CMK (cell line): ENCODE measurements at places on chromosomes 7 and 10.
A peak's percentile ranks its signal among the peaks of the same experiment; 100 is the strongest.

- DNase-seq: no peak
Measured at GRCh38 chr7:18498341-18498740, 2.8 kb downstream of the HDAC9 start.

- no peak for DNase-seq
Measured at GRCh38 chr10:87615856-87616255, 43.8 kb upstream of the PAPSS2 start.

DNA sequence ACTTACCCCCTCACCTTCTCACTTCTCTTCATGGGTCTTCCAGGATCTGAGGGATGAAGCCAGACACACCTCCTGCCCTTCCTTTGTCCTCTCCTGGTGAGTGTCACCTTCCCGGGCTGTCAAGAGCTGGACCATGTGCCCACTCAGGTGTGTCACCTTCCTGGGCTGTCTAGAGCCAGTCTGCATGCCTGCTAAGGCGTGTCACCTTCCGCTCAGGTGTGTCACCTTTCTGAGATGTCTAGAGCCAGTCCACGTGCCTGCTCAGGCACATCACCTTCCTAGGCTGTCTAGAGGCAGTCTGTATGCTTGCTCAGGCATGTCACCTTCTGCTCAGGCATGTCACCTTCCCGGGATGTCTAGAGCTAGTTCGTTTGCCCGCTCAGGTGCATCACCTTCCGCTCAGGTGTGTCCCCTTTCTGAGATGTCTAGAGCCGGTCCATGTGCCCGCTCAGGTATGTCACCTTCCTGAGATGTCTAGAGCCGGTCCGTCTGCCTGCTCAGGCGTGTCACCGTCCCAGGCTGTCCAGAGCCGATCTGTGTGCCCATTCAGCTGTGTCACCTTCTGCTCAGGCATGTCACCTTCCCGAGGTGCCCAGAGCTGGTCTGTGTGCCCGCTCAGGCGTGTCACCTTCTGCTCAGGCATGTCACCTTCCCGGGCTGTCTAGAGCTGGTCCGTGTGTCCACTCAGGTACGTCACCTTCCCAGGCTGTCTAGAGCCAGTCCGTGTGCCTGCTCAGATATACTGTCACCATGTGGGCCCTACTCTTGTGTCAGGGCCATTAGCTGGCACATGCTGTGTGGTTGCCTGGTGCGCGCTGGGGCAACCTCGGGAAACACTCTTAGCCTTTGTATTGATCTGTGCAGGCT lies 245.3 kb downstream of the EBF3 start:
- DNase-seq: no peak

- DNase-seq: no peak
Measured at GRCh38 chr10:119908166-119908565, 15.6 kb downstream of the SEC23IP start.

- no peak for DNase-seq
Measured at GRCh38 chr7:36285276-36285675, 104.4 kb upstream of the ANLN start.

DNA sequence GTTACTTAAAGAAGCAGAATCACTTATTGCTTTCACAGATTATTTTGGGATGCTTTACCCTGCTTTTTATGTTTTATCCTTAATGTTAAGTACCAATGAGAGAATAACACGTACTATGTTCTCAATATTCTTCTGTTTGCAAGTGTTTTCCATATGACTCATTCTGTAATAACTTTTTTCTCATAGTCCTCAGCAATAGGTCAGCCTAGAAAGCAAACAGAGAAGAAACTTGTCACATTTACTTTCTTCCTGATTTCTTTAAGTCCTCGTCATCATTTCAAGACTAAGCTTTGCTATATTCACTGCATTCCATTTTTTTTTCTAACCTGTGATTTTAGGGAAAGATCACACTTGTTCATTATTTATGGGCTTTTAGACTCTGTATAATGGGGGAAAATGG lies 6.8 kb upstream of the AGR2 start:
- DNase-seq: no peak

- DNase-seq: no peak
Measured at GRCh38 chr10:12978891-12979290, 22.6 kb downstream of the CCDC3 start.

- no peak for DNase-seq
Measured at GRCh38 chr10:34731885-34732701, 83.0 kb downstream of the PARD3 start.

DNA sequence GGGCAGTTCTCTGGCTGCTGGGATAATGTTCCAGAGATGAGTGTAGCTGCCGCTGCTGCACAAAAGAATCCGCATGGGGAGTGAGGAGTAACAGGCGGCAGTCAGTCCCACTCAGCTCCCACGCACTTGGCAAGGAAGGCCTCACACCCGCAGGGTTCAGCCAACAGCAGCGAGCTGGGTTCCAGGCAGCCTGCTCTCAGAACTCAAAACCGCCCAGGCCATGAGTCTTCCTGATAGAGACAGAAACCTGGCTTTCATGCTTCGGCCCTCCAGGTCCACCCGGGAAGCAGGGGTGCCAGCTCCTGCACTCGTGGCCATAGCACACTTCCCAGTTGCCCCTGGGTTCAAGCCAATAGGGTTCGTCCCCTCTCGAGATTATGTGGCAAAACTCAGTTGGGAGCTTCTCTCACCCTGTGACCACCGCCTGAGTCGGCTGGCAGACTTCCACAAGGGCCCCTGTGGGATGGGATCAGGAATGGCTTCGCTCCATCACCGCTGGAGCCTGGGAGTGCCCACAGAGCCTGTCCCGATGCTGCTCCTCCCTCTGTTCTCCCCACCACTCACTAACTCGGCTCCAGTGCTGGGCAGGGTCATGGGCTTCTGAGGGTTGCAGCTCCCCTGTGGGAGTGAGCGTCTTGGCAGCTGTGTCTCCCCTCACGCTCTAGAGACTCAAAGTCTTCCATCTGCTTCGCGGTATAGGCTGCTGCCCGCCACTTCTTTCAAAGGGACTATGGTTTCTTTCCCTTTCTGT lies 20.6 kb downstream of the CLRN3 start:
- DNase-seq: no peak

GRCh38 chr10:55631071-55631654 lies 729.9 kb downstream of the ZWINT start:
- no peak for DNase-seq

- no peak for DNase-seq
Measured at GRCh38 chr7:112511451-112512202, 30.8 kb downstream of the LSMEM1 start.

DNA sequence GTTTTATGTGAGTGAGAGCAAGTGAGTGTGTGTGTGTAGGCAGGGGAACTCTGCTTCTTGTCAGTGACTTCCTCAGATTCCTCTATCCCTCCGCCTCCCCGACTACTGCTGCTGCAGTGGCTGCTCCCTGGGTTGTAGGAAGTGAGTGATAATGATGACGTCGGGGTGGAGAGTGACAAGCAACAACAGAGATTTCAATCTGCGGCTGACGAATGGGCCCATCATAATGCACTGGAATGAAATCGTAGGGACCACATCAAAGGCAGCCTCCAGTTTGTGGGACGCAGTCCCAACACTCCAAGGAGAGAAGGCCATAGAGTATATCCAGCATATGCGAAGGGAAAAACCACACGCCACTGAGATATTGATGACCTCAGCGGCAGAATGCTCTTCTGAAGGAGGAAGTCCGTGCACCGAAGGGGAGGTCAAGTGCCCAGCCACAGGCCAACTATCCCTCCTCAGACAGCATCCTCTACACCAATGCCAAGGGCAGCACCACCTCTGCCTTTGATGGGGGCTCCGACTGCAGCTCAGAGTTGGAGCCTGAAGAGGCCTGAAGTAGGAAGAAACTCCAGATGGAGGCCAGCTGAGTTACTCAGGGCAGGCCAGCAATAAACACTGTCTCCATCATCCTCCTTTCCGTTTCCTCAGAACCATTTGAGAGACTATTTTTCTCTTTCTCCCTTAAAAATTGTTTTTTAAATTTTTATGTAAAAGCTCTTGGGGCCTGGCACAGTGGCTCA lies 11.3 kb upstream of the STMP1 start:
- DNase-seq: peak; percentile 34

DNA sequence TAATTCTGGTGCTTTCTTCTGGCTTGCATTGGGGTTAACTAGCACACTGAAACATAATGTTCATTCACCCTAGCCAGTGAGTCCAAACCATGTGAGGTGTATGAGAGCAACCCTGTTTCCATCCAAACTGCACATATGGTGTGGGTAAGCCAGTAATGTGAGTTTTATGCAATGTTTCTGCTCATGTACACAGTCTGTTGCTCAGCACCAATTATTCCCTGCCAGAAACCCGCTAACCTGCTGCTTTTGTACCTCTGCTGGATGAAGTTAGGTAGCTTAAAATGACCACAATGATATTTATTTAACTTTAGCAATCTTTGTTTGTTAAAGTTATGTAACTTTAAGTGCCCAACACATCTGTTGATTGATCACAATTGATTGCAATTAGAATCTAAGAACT lies 93.7 kb upstream of the RPA3 start:
- DNase-seq: no peak

GRCh38 chr10:23870651-23871610 lies 338.0 kb upstream of the KIAA1217 start:
- peak; percentile 70 for DNase-seq

- no peak for DNase-seq
Measured at GRCh38 chr7:116451957-116452729, 47.4 kb upstream of the CAV2 start.

GRCh38 chr7:139183251-139183650 lies 47.8 kb upstream of the UBN2 start:
- no peak for DNase-seq

DNA sequence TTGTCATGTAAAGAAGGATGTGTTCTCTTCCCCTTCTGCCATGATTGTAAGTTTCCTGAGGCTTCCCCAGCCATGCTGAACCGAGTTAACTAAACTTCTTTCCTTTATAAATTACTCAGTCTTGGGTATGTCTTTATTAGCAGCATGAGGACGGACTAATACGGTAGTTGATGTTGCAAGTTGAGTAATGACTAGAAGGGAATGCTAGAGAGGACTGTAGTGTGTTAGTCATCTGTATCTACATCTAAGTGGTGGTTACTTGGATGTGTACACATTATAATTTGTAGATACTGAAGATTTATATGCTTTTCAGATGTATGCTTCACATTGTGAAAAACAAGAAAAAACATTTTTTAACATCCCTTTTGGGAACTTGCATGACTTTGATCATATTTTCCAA lies 244.6 kb downstream of the POLR1F start:
- no peak for DNase-seq

DNA sequence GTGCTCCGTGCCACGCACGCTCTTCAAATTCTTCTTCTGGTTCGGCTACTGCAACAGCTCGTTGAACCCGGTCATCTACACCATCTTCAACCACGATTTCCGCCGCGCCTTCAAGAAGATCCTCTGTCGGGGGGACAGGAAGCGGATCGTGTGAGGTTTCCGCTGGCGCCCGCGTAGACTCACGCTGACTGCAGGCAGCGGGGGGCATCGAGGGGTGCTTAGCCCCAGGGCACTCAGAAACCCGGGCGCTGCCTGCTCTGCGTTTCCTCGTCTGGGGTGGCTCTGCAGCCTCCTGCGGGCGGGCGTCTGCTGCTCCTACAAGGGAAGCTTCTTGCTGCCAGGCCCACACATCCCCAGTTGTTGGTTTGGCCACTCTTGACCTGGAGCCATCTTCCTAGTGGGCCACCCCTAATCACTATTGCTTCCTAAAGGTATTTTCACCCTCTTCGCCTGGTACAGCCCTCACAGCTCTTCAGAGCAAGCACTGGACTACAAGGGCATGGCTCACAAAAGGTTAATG lies 2.5 kb downstream of the ADRA2A start:
- DNase-seq: no peak

DNA sequence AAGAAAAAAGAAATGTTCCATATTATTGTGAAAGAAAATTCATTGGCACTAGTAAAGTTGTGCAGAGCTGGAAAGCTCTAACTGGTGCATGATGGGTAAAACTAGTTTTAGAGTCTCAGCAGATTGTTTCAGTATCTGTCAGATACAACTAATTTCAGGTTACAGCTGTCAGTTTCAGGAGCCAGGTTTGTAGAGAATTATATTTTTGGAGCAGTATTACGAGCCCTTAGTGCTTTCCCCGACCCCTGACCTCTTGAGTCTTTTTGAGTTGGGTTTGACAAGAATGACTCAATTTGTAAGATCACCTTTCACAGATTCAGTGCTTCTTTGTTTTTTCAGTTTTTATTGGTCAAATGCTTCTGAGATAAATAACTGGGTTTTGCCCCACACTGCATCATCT lies 366.4 kb upstream of the PLXDC2 start:
- DNase-seq: no peak

- DNase-seq: no peak
Measured at GRCh38 chr10:124455441-124455840, 5.6 kb upstream of the NKX1-2 start.

DNA sequence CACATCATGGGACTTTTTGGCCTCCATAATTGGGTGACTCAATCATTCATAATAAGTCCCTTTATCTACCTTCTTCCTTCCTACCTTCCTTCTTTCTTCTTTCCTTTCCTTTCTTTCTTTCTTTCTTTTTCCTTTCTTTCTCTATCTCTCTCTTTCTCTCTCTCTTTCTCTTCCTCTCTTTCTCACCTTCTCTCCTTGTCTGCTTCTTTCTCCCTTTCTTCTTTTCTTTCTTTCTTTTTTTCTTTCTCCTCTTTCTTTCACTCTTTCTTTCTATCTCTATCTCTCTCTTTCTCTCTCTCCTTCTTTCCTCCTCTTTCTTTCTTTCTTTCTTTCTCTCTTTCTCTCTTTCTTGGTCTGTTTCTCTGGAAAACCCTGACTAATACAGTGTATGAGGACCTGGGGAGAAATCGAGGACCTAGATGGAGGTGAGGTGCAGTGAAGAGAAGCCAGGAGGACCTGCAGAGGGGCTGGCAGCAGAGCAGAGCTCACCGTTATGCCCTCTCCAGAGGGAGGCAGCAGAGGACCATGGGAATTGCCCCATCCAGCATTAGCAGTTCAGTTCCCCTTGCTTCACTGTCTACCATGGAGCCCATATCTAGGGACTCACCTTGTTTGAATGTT lies 52.7 kb upstream of the BTRC start:
- peak; percentile 41 for DNase-seq

GRCh38 chr7:143910473-143911248 lies 8.7 kb upstream of the TCAF1 start:
- DNase-seq: no peak

DNA sequence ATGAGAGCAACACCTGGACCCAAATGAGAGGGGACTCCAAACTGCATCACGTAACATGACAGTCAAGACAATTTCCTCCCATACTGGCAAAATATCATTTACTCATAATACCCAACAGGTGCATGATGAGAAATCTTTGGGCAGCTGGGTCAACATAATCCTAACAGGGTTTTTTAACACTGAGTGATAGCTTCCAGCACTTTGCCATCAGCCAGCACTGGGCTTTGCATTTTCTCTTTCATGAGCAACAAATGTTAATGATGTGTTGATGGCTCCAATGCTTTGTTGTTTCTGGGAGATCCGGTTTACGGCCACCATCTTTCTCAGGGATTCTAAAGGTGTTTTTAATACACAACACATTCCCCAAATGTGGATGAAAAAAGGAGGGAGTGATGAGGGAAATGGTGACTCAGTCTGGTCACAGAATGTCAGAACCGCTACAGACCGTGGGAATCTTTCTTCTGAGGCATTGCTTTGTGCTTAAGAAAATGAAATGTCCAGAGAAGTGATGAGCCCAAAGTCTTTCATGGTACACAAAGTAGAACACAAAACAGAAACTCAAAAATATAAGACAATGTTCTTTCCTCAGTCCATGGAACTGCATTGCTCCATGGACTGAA lies 705.7 kb upstream of the IGFBP3 start:
- no peak for DNase-seq

GRCh38 chr7:22604246-22604645 lies 104.3 kb upstream of the STEAP1B start:
- no peak for DNase-seq

- DNase-seq: no peak
Measured at GRCh38 chr7:100170101-100170897, 1.9 kb upstream of the GAL3ST4 start.
